ENCODE measurements at places on chromosomes 7 and 10.

DNA sequence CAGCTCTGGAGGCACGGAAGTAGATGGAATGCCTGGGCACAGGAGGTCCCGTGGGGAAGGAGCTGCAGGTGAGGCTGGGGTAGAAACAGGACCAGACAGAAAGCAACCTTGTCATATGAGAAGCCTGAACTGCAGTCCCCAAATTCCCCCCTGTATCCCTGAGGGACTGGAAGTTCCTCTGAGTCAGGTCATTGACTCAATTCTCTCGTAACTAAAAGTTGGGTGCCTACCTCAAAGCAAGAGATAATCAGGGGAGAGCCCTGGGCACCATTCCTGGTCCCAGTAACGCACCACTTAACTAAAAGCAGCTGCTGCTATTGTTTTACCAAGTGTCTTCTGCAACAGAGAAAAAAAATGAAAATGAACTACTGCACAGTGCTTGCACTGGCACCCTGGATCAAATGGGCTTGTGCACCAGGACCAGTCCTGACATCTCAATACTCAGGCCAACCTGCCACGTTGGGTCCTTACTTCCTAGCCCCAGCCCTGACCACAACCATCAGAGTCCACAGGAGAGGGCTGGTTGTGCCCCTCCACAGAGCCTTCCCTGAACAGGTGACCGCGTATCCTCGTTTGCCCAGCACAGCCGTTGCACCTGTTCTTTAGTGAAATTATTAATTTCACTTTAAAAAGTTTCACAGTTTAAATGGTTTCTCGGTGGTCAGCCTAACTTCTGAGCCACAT, 79.3 kb downstream of the GRID1 start:
- no peak for DNase-seq

GRCh38 chr10:112141292-112141691, 42.3 kb downstream of the GPAM start:
- DNase-seq, result no peak

GRCh38 chr10:49541762-49542161, 2.8 kb upstream of the ERCC6 start:
- DNase-seq, result no peak

DNA sequence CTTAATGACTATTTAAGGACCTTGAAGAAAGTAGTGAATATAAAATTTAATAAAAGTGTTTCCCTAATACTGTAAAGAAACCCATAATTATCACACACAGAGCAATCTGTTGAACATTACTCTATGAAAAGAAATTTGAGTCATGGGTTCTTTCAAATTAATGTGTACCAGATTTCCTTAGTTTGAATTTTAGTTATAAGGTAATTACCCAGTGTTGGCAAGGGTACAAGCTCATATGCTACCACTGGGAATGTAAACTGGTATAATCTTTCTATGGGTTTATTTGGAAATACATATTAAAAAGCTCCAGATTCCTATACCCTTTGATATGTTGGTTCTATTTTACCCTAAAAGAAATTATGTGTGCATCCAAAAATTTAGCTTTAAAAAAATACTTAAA, 22.9 kb downstream of the PANK1 start:
- DNase-seq, result no peak

GRCh38 chr7:55019191-55019690, 424 bp downstream of the EGFR start:
- no peak for DNase-seq

- DNase-seq, result no peak
Measured at GRCh38 chr10:128072941-128073645, 53.1 kb downstream of the MKI67 start.

GRCh38 chr7:42605406-42606192, 306.3 kb downstream of the C7orf25 start:
- DNase-seq, result no peak

GRCh38 chr10:96850825-96851224, 18.7 kb downstream of the LCOR start:
- no peak for DNase-seq

GRCh38 chr10:105062951-105063350, 421.9 kb downstream of the SORCS3 start:
- no peak for DNase-seq

- no peak for DNase-seq
Measured at GRCh38 chr10:12947741-12948140, 53.8 kb downstream of the CCDC3 start.

DNA sequence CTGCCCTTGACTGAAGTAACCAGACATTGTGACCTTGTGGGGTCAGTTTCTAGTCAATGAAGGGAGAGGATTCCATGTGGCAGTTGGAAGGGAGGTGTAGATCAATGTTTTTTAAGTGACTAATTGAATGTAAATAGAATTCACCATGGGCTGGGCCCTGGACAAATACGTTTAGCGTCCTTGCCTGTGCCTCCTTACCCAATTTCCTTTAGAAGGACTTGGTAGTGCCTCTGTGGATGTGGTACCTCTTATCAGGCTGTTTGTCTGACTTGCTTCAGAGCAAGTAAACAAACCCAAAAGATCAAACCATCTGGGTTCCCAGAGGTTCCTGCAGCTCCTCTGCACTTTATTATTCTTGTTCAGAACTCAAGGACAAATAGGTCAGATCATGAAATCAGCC, 4.3 kb upstream of the KAT6B start:
- DNase-seq, result no peak

- DNase-seq, result no peak
Measured at GRCh38 chr10:35792291-35792690, 150.2 kb upstream of the FZD8 start.

GRCh38 chr10:67433276-67433675, 262.7 kb downstream of the CTNNA3 start:
- DNase-seq, result no peak

DNA sequence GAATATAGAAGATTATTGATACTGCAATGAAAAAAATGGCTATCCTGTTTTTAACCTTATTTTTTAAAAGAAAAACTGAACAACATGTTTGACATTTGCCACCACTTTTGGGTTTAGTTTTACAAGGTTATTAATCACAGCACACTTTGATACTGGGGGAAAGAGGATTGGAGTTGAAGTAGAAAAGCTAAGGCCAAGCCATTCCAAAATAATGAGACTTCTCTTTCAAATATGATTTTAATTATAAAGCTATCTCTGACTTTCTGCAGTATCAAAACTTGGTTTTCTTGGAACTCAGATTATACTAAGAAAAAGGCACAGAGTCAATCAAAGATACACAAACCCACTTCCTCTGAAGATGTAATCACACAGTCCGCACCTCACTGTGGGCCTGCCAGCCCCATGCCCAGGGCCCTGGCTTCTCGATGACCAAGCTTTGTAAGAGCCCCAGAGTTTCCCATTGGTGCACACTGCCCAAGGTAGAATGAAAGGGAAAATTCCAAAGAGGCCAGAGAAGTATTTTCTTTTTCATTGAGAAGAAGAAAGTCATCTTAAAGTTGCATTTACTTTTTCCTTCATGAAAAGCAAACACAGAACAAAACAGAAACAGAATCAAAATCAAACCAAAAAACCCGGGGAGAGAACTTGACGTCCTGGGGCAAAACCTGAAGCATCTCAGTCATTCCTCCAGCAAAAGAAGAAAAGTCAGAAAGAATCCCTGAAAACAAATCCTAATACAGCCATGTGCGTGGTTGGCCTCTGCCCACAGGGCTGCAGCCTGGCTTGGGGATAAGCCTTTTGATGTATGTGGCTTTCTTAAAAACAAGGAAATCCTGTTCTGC, 187.7 kb upstream of the KLF6 start:
- no peak for DNase-seq

Measured in NCI-H774 (cell line).